ENCODE measurements at places on chromosomes 12 and 14. TPM values are rescaled to one million over a fixed set of nuclear protein-coding genes. Genes with fewer than 3 reads are reported as not detected.

The PCED1B gene
- 4.2 TPM for polyA plus RNA-seq

DNA sequence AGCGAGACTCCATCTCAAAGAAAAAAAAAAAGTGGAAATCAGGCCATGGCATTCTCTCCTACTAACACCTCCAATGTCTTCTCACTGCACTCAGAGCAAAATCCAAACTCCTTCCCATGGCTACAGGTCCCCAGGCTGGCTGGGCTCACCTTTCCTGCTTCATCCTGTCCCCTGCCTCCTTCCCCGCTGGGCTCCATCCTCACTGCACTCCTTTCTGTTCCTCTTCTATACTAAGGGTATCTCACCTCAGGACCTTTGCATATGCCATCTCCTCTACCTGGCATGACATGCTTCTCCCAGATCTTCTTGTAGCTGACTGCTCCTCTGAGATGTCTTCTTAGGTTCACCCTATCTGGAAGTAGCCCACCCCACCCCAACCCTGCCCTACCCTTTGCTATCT lies 111.1 kb downstream of the DPF3 start:
- DNase-seq, result no peak

DNA sequence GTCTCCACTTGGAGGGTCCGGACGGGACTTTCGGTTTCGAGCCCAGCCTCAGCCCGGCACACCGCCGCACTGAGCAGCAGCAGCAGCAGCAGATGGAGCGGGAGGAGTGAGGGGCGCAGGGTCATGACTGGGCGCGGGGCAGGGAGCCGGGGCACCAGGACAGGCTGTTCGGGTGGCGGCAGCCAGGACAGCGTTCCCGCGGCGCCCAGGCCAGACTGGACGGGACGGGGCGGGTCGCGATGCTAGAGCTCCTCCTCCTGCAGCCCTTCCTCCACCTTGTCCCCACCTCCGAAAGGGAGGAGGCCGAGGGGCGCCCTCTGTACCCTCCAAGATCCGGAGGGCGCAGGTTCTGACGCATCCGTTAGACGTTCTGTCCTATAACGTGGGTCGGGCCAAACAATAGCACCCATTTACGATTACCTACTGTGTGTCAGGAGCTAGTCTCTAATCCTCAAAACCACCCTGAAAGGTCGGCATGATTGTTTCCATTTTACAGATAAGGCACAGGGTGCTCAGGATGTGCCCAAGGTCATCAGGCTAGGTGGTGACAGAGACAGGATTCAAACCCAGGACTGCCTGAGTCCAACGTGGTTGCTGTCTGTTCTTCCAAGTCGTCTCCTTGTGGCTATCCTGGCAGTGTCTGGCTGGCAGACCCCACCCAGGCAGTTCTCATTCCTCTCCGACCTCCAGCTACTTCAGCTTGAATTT lies at the start of gene FKBP11:
TSS of gene FKBP11 (minus strand) at position 189 of the 708 bp plus-strand sequence. CDS start at position 125, 64 bp downstream.
- no peak for DNase-seq

The SLC17A8 gene
- 0.35 TPM for polyA plus RNA-seq

DNA sequence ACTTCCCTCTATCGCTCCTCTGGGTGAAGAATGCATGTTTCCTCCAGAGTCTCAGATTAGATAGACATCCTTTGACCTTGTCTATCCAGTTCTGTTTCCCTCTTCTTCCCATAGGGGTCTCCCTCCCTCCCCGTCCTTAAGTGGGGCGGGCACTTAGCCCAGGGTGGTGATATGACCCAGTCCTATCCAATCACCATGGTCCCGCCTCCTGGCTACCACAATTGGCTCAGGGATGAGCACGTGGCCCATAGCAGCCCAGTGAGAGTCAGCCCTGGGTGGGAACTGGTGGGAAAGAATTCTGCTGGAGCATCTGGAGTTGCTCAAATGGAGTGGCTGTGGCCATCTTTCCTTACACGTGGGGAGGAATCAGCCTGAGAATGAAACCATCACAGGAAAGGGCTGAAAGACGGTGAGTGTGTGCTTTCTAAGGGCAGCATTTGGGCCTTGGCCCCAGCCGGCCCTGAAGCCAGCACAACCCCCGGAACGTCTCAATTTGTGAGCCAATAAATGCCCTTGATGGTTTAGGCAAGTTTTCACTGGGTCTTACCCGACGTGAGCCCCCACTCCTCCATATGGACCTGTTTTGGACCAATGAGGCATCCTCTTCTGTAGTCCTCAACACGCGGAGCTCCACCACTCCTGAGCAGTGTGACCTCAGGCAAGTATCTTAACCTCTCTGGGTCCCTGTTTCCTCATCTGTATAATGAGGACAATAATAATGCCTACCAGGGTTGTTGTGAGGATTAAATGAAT lies 14.4 kb upstream of the MLXIP start:
- DNase-seq, result peak; percentile 87

The PAPOLA gene
- 279 TPM for polyA plus RNA-seq
